ENCODE measurements at places on chromosomes 13 and 19. TPM values are rescaled to one million over a fixed set of nuclear protein-coding genes. Genes with fewer than 3 reads are reported as not detected.

The VPS36 gene
- 62.5 TPM for total RNA-seq

The GRIN2D gene
- total RNA-seq: 1.2 TPM

The SIAH3 gene
- total RNA-seq: not detected

The PPM1N gene
- total RNA-seq: 0.99 TPM

The BCKDHA gene
- total RNA-seq: 3.5 TPM

The DDX49 gene
- 30.8 TPM for total RNA-seq

The ZNF761 gene
- total RNA-seq: 11.5 TPM

The IGFL1 gene
- total RNA-seq: not detected

The GDF15 gene
- total RNA-seq: 27.6 TPM

The TEX26 gene
- not detected for total RNA-seq

The ZNF628 gene
- total RNA-seq: 0.33 TPM

The ZNF546 gene
- total RNA-seq: 7.1 TPM

The GIPC3 gene
- total RNA-seq: 0.33 TPM

The BRCA2 gene
- 23.1 TPM for total RNA-seq

The FUT3 gene
- not detected for total RNA-seq

The SERP2 gene
- 9.9 TPM for total RNA-seq

The PSG5 gene
- total RNA-seq: 13.6 TPM

The FFAR1 gene
- not detected for total RNA-seq

The ADGRE2 gene
- total RNA-seq: not detected

The SUPT5H gene
- 299 TPM for total RNA-seq

The CPAMD8 gene
- total RNA-seq: 2.5 TPM

The PDS5B gene
- 46.5 TPM for total RNA-seq

The ECSIT gene
- total RNA-seq: 26.3 TPM

The PGLYRP1 gene
- not detected for total RNA-seq

The ZNF541 gene
- total RNA-seq: 0.27 TPM

All from fibroblast of the aortic adventitia (primary cell).